ENCODE measurements at places on chromosomes 2 and 18.

DNA sequence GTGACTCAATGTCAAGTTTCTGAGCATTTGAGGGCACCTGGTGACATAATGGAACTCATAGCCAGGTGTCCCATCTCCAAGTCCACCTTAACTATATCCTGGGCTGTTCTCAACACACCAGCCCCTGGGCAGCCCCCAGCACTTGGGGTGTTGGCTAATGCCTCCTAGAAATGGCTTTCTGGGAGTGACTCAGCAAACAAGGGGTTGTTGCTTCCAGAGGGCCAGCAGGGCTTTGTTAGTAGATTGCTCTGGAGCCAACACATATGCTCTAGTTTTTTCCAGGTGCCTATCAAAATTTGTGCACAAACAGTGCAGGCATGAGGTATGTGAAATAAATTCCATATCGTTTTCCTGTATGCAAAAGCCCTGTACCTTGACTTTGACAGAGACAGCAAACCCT is 448.4 kb downstream of the SLC4A3 start:
- DNase-seq = no peak

GRCh38 chr2:207337234-207338219 is 171.8 kb upstream of the KLF7 start:
- no peak for DNase-seq

DNA sequence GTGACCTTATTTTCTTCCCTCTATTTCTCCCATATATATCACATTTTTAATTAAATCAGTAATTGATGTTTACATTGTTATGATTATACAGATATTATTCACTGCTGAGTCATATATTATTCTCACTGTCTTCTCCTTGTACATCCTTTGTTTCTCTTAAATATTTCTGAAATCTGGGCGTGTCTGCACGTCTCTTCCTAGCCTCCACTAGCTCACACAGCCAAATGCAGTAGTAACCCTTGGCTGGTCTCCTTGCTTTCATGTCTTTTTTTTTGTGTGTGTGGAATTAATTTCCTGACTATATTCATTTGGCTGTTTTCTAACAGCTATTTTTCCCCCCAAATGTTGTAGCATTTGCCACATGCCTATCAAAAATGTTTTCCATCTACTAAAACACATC is 15.8 kb downstream of the CCNYL1 start:
- no peak for DNase-seq

- DNase-seq = no peak
Measured at GRCh38 chr2:156955701-156956100, 301.8 kb upstream of the GALNT5 start.

GRCh38 chr2:49210191-49210590 is 55.9 kb upstream of the FSHR start:
- no peak for DNase-seq

DNA sequence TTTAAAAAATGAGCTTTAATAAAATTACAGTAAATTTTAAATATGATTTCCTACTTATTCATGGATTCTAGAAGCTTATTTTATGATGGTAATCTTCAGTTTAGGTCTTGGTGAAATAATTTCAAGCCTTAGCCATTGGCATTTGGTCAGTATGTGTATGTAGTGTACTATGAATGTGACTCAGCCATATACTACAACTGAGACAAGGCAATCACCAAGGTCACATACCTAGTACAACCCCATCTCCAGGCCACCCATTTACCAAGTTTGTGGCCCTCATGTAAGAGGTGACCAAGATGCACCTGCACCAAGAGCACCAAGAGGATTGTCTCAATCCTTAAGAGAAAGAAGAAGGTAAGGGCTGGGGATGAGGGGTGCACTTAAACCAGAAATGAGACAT is 54.8 kb upstream of the FRZB start:
- no peak for DNase-seq

GRCh38 chr18:24987303-24988252 is 364.4 kb downstream of the ZNF521 start:
- DNase-seq = no peak

- no peak for DNase-seq
Measured at GRCh38 chr2:132733094-132733493, 63.1 kb upstream of the LYPD1 start.
